Spinal cord (tissue), 10 donors: ENCODE measurements at places on chromosomes 5 and 9. TPM values are rescaled to one million over a fixed set of nuclear protein-coding genes. Genes with fewer than 3 reads are reported as not detected.

The PCDHB9 gene
- 8.5 TPM for polyA plus RNA-seq

The BTNL8 gene
- not detected for polyA plus RNA-seq

The AGXT2 gene
- polyA plus RNA-seq: 0.21 TPM

The RASEF gene
- polyA plus RNA-seq: 1.2 TPM

The ZFP37 gene
- 12.6 TPM for polyA plus RNA-seq

The F2RL1 gene
- polyA plus RNA-seq: 1.7 TPM
